Lung (tissue), 17 donors: ENCODE measurements at places on chromosomes 16 and 17. TPM values are rescaled to one million over a fixed set of nuclear protein-coding genes. Genes with fewer than 3 reads are reported as not detected.

DNA sequence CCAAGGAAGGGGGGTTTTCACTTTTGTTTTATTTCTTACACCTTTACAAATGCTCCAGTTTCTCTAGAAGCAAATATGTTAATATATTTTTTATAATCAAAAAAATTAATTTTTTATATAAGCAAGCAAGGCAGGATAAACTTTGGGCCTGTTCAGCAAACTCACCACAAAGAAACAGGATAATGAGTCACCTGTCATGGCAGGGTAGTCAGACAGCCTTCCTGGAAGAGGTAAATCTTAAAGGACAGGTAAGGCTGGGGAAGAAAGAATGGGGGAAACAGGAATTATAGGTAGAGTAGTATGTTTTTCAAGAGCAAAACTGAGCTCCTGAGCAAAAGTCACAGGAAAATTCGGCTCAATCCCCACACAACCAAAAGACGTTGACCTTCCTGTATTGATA, 186.3 kb upstream of the SOX9 start:
- no peak overlapping the region for H3K4me3 ChIP-seq
- H3K4me1 ChIP-seq, result no peaks in the 10 kb centered on the region
- DNase-seq, result no peak
- H3K27ac ChIP-seq, result no peak overlapping the region
- no peaks in the 10 kb centered on the region for H3K27me3 ChIP-seq

SCGB1C2 gene
- not detected for total RNA-seq

MT1E gene
- total RNA-seq, result 22.1 TPM

MTMR4 gene
- 41.4 TPM for total RNA-seq

TNRC6A gene
- 46.3 TPM for total RNA-seq

GRCh38 chr17:3569534-3570137, 12.0 kb upstream of the TRPV3 start:
- peaks cover 3% of the 10 kb centered on the region for H3K36me3 ChIP-seq
- no peak overlapping the region for H3K4me3 ChIP-seq
- DNase-seq, result no peak
- H3K27ac ChIP-seq, result no peak overlapping the region

DNA sequence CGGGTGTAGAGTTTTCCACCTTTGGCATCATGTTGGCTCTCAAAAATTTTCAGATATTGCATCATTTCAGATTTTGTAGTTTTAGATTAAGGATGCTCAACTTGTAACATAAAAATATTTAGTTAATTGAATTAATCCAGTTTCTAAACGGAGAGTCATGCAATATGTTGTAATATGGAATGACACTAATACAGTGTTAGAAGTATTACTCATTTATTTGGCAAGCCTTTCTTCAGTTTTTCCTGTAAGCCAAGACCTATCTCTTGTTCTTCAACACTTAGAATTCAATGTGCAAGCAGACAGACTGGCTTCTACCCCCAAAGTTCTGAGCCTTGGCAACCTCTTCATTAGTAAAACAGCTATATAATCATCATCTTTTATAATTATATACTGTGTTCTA, 985.0 kb upstream of the GOT2 start:
- H3K4me1 ChIP-seq, result no peaks in the 10 kb centered on the region
- H3K27me3 ChIP-seq, result no peaks in the 10 kb centered on the region
- H3K36me3 ChIP-seq, result no peaks in the 10 kb centered on the region
- H3K27ac ChIP-seq, result no peak overlapping the region
- no peak for DNase-seq

ZNF598 gene
- 49.8 TPM for total RNA-seq

SLC6A2 gene
- not detected for total RNA-seq

- H3K4me3 ChIP-seq, result no peak overlapping the region
- no peaks in the 10 kb centered on the region for H3K27me3 ChIP-seq
- H3K4me1 ChIP-seq, result peaks cover 7% of the 10 kb centered on the region
- no peaks in the 10 kb centered on the region for H3K36me3 ChIP-seq
These were observed 98.6 kb downstream of the OR1D5 start for GRCh38 chr17:2964831-2965230.

VPS9D1 gene
- 26.1 TPM for total RNA-seq

GRCh38 chr16:24075931-24076716, 180.0 kb upstream of the CACNG3 start:
- no peaks in the 10 kb centered on the region for H3K36me3 ChIP-seq
- H3K27ac ChIP-seq, result no peak overlapping the region
- DNase-seq, result no peak

- H3K4me1 ChIP-seq, result no peaks in the 10 kb centered on the region
- no peaks in the 10 kb centered on the region for H3K27me3 ChIP-seq
- H3K36me3 ChIP-seq, result no peaks in the 10 kb centered on the region
These were observed 17.7 kb upstream of the CBFA2T3 start for GRCh38 chr16:88994695-88995094.

DNA sequence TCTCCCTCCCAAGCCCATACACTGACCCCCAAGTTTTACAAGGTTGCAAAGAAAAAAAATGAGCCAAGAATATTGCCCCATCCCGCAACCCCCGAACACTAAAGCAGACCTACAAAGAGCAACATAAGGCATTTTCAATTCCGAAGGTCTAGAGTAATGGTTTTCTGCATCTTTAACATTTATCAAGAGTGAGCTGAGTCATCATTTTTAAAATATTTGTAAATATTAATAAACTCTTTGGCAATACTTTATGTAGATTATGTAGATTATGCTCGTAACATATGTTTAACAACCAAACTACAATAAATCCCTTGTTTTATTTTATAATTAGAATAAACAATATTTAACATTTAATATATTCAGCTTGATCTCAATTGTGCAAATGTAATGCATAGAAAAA, 1.4 kb downstream of the ZNF624 start:
- no peak overlapping the region for H3K4me3 ChIP-seq
- peaks cover 9% of the 10 kb centered on the region for H3K4me1 ChIP-seq
- no peaks in the 10 kb centered on the region for H3K36me3 ChIP-seq
- DNase-seq, result no peak
- H3K27ac ChIP-seq, result no peak overlapping the region

DNA sequence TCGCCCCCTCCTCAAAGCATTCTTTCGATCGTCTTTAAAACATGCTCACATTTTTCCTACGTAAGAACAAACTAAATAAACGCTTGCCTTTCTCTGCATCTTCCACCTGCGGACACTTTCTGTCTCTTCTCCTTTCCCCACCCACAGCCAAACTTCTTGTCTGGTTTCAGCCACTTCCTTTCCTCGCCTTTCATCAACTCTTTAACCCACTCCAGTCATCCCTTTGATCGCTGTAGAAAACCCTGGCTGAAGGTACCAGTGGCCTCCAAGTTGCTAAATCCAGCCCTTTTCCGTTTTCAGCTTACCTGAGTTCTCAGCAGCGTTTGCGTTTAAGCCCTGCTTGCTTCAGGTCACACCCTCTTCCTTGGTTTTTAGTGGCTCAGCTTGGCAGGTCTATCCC, 483 bp downstream of the RPA1 start:
- no peaks in the 10 kb centered on the region for H3K27me3 ChIP-seq
- H3K27ac ChIP-seq, result peak overlapping the region; percentile 89
- H3K36me3 ChIP-seq, result peaks cover 8% of the 10 kb centered on the region
- H3K4me1 ChIP-seq, result peaks cover 8% of the 10 kb centered on the region

GRCh38 chr17:38777641-38778250, 21.6 kb downstream of the PIP4K2B start:
- no peak overlapping the region for H3K27ac ChIP-seq
- DNase-seq, result no peak
- H3K4me1 ChIP-seq, result no peaks in the 10 kb centered on the region
- H3K27me3 ChIP-seq, result no peaks in the 10 kb centered on the region

DNA sequence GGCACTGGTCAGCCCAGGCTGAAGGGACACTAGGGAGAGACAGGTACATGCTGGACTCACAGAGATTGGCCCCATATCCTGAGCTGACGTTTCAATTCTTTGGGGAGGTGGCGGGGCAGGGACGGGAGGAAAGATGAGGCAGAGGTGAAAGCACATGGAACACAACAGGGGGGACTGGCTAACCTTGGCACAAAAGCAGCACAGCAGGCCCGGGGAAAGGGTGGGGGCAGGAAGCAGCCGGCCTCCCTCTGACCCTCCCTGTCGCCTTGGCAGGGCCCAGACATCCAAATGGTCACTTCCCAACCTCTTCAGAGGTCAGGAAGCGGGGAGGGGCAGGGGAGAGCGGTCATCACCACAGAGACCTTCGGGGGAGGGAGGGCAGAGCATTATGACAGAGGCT, 6.6 kb downstream of the VAT1 start:
- H3K27me3 ChIP-seq, result no peaks in the 10 kb centered on the region
- H3K4me1 ChIP-seq, result peaks cover 9% of the 10 kb centered on the region
- H3K27ac ChIP-seq, result peak overlapping the region; percentile 48
- peaks cover 42% of the 10 kb centered on the region for H3K36me3 ChIP-seq
- H3K4me3 ChIP-seq, result no peak overlapping the region

DNA sequence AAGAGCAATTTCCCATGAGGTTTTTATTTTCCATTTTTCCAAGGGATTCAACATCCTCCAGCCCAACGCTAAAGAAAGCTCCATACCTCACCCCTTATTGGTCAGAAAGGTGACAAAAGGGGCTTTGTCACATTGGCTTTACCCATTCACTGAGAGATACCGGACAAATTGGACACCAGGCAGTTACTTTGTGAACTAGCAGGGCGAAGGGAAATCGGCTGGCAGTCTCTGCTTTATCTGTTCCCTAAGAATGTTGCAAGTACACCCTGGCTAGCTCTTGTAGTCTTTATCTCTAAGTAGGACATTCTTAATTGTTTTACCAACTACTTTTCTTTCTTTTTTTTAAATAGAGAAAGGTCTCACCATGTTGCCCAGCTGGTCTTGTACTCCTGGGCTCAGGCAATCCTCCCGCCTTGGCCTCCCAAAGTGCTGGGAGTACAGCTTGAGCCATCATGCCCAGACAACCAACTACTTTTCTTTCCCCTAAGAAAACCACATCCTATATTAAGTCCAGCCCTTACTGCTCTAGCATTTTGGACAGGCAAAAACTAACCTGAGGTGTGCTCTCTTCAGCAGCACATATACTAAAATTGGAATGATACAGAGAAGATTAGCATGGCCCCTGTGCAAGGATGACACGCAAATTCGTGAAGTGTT, 16.8 kb downstream of the PRPSAP1 start:
- no peak for DNase-seq
- no peaks in the 10 kb centered on the region for H3K4me1 ChIP-seq
- no peak overlapping the region for H3K4me3 ChIP-seq
- no peaks in the 10 kb centered on the region for H3K36me3 ChIP-seq
- H3K27me3 ChIP-seq, result no peaks in the 10 kb centered on the region
- no peak overlapping the region for H3K27ac ChIP-seq

GRCh38 chr17:64458756-64459155, 9.8 kb downstream of the MILR1 start:
- DNase-seq, result no peak
- no peaks in the 10 kb centered on the region for H3K27me3 ChIP-seq
- H3K4me1 ChIP-seq, result no peaks in the 10 kb centered on the region
- H3K36me3 ChIP-seq, result no peaks in the 10 kb centered on the region

GRCh38 chr16:11183035-11183812, 72.8 kb downstream of the SOCS1 start:
- no peaks in the 10 kb centered on the region for H3K36me3 ChIP-seq
- no peaks in the 10 kb centered on the region for H3K27me3 ChIP-seq
- H3K4me3 ChIP-seq, result no peak overlapping the region

PLXDC1 gene
- 4.9 TPM for total RNA-seq

HS3ST2 gene
- total RNA-seq, result 5.6 TPM

WFIKKN2 gene
- 0.06 TPM for total RNA-seq

KLHL10 gene
- total RNA-seq, result 0.09 TPM

RSKR gene
- total RNA-seq, result 12.2 TPM

PIK3R6 gene
- 3.0 TPM for total RNA-seq

GRCh38 chr16:4987250-4987579, 29.1 kb downstream of the SEC14L5 start:
- H3K27ac ChIP-seq, result no peak overlapping the region
- H3K4me1 ChIP-seq, result no peaks in the 10 kb centered on the region
- peaks cover 32% of the 10 kb centered on the region for H3K27me3 ChIP-seq
- H3K4me3 ChIP-seq, result no peak overlapping the region
- H3K36me3 ChIP-seq, result no peaks in the 10 kb centered on the region

DNA sequence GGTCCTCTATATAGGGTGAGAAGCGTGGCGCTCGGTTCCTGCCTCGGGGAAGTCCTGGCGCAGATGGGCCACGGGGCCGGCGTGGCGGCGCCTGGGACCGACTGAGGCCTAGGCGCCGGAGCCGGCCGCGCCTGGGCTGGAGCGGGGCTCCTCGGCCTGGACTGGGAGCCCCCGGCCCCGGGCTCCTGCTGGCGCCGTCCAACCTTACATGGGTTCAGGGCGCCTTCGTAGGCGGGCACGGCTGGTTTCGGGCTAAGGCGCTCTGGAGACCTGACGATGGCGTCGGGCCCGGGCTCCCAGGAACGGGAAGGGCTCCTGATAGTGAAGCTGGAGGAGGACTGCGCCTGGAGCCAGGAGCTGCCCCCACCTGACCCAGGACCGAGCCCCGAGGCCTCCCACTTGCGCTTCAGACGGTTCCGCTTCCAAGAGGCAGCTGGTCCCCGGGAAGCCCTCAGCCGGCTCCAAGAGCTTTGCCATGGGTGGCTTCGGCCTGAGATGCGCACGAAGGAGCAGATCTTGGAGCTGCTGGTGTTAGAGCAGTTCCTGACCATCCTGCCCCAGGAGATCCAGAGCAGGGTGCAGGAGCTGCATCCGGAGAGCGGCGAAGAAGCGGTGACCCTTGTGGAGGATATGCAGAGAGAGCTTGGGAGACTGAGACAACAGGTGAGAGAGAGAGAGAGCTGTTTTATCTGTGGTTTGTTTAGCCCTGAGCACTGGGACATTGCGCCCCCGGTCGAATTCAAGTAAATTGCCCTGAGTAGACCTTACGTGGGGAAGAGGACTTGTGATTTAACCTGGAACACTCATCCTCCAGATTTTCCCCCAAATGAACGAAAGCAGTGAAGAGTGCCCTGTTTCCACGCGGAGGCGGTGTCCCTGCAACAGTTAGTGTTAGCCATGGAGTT, 504 bp downstream of the ZNF263 start:
- no peak for DNase-seq
- no peaks in the 10 kb centered on the region for H3K27me3 ChIP-seq
- H3K27ac ChIP-seq, result peak overlapping the region; percentile 91
- peaks cover 20% of the 10 kb centered on the region for H3K36me3 ChIP-seq
- peaks cover 13% of the 10 kb centered on the region for H3K4me1 ChIP-seq
- H3K4me3 ChIP-seq, result peak overlapping the region; percentile 62

DNA sequence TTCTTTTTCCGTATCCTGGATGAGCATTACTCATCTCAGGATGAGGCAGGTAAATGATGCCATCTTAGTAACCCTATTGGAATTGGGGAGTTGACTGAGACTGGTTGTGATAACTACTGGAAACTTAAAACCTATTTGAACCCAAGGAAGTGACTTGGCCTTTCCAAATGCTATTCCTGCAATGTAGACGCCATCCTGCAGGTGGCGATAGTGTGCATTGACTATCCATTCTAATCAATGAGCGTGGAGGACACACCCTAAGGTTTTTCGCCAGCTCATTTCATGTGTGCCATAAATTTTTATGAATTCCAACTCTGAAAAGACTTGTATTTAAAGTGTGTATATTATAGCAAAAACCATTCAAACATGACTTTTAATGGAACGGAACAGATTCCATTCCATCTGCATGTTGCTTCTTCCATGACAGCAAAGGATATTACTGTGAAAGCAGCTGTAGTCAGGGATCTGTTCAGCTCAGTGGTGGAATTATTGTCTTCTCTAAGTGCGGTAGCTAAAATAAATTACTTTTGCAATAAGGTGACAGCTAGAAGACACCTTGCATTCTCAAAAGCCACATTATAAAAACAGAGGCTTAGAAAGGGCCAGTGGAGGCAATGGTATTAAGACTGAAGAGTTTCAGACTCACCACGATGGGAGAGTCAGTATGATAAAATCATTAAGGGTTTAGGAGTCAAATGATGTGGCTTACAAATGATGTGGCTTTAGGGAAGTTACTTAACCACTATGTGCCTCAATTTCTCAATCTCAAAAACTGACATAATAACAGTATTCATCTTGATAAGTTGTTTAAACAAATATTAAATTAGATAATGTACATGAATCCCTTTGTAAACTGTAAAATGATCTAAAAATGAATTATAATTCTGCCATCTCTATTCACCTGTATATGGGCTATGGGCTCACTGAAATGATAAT, 55.5 kb downstream of the SYT17 start:
- no peaks in the 10 kb centered on the region for H3K4me1 ChIP-seq
- H3K4me3 ChIP-seq, result no peak overlapping the region
- no peaks in the 10 kb centered on the region for H3K36me3 ChIP-seq
- H3K27me3 ChIP-seq, result no peaks in the 10 kb centered on the region
- no peak for DNase-seq
